ENCODE measurements at places on chromosomes 11 and 22.

DNA sequence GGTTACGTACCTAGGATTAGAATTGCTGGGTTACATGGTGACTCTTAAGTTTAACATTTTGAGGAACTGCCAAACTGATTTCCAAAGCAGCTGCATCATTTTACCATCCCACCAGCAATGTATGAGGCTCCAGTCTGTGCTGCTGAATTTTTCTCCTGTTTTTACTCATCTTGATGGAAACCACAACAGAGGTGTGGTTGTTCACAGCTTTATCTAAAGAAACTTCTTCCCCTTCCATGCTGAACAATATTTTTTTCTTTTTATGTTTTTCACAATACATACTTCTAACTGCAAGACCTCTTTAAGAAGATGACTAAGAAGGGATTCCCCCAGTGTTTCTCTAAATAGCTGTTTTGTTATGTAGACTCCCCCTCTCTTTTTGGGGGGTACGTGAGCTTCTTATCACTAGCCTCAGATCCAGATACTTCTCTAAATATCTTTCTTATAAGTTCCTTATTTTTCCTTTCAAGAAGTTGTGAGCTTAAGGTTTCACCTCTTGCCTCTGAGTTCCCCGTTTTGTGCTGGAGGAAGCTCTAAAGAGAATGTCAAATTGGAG, 24.0 kb downstream of the TCP11L1 start:
- DNase-seq, result no peak

DNA sequence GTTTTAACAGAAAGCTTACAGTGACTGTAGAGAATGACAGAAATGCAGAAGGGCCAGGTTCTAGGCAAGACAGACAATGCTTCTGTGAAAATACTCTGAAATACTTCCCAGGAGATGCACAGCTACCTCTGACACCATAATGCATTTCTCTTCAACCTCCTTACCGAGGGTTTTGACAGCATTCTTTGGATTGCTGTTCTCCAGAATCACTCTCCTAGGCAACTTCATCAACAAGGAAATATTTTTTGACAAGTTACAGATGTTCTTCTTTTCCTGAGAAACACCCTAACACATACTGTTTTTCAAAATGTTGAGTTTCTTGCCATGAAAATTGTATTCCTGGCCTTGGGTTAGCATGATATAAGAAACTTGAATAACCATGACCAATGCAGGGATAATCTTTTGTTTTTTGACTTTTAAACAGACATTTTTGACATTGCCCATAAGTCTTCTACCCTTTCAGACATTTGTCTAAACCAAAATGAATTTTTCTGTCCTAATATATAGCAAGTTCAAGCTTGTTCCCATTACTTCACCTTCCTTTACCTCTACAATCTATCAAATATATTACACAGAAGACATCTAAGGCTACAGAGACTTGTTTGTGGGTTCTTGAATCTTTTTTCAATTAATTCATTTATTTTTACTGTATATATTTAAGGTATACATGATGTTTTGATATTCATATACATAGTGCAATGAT, 108.1 kb downstream of the CCDC34 start:
- DNase-seq, result no peak

- DNase-seq, result peak; percentile 52
Measured at GRCh38 chr11:728901-729491, 18.3 kb upstream of the TALDO1 start.

GRCh38 chr11:69450064-69450856, 31.2 kb upstream of the LINC01488 start:
- DNase-seq, result no peak

GRCh38 chr11:95231881-95232605, 1.0 kb upstream of the SESN3 start:
- DNase-seq, result peak; percentile 77

GRCh38 chr11:12687740-12688139, 13.5 kb downstream of the TEAD1 start:
- DNase-seq, result no peak

DNA sequence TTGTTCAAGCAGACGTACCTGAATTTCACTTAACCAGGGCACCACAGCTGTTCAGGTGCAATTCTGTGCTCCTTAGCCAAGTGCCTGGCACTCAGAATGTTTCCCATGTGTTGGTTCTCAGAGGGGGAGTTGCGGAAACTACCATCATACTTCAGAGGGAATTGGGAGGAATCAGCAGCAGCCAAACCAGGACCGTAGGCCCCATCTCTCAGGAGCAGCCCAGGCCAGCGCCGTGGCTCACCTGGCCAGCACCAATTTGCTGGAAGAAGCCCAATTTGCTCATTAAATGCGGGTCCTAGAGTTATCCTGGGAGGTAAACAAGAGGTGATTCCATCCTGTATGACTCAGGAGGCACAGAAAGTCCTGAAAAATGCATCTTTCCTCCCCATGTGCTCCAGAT, 435.4 kb downstream of the BRD1 start:
- DNase-seq, result no peak

- peak; percentile 69 for DNase-seq
Measured at GRCh38 chr22:42621505-42622002, 6.9 kb upstream of the POLDIP3 start.

GRCh38 chr11:10637731-10638151, 55.8 kb downstream of the IRAG1 start:
- peak; percentile 32 for DNase-seq

DNA sequence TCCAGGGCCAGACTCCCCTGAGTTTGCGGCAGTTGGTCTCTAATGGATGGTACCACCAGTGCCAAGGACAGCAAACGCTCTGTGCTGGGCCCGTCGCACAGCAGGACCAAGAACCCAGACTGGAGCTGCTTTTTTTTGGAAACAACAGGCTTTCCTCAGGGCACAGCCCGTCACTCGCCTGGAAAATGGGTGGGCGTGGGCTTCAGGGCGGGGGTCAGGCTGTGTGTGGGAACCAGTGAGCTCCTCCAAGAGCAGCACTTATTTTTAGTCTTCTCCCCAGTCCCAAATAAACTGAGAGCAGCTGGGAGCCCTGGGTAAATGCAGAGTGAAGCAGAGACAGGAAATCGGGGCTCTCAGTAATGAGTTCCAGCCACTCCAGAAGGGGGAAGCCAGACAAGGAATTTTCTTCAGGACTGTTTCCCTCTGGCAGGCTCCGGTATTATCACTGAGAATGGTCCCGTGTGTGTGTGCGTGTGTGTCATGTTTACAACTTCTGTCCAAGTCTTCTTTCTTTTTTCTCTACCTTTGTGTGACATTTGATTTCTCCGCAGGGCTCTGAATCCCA, 63.0 kb downstream of the PPFIBP2 start:
- no peak for DNase-seq

- no peak for DNase-seq
Measured at GRCh38 chr11:130020323-130020722, 17.7 kb upstream of the PRDM10 start.

DNA sequence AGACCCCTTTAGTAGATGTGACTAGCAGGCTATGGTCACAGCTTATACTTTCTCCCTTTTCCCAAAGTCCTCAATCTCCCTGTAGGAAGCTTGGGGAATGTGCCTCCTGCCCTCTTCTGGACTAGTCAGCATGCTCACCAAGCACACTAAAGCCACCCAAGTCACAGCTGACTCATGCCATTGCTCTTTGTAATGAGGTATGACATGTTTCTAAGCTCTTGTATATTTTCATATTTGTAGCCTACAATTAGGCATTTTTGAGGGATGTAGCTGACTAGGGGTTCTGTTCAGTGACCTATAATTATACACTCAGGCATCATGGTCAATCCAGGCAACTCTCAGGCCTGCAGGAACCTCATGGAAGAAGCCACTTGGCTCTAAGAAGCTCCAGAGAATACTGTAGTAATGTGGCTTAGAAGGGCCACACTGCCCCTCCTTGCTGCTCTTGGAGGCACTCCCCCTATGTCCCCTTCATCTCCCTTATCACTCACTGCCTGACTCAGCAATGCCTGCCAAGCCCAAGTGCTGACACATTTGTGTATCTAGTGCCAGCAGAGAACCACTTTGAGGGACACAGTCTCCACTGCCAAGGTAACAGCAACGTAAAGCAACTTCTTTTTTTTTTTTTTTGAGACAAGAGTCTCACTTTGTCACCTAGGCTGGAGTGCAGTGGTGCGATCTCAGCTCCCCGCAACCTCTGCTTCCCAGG, 86.2 kb downstream of the RPL27A start:
- DNase-seq, result no peak

GRCh38 chr22:39242595-39243438, 2.0 kb downstream of the PDGFB start:
- DNase-seq, result no peak

- no peak for DNase-seq
Measured at GRCh38 chr11:47523490-47524225, 29.3 kb downstream of the CELF1 start.

GRCh38 chr11:122031813-122032212, 84.2 kb downstream of the BLID start:
- DNase-seq, result no peak

DNA sequence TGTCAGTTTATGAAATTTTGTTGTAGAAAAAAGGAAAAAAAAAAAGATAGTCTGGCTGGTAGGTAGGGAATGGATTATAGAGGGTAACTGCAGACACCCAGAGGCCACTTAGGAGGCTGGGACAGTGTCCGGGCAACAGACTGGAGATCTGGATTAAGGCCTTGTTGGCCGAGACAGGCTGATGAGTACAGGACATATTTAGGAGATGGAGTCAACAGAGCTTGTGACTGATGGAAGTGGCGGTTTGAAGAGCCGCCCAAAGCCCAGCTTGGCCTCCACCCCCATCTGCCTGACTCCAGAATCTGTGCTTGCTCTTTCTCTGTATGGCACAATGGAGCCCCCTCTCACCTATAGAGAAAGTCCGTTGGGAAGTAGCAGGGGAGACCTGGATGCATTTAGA, 7.6 kb downstream of the PLEKHB1 start:
- no peak for DNase-seq

GRCh38 chr11:130779267-130779666, 137.0 kb downstream of the SNX19 start:
- DNase-seq, result no peak

DNA sequence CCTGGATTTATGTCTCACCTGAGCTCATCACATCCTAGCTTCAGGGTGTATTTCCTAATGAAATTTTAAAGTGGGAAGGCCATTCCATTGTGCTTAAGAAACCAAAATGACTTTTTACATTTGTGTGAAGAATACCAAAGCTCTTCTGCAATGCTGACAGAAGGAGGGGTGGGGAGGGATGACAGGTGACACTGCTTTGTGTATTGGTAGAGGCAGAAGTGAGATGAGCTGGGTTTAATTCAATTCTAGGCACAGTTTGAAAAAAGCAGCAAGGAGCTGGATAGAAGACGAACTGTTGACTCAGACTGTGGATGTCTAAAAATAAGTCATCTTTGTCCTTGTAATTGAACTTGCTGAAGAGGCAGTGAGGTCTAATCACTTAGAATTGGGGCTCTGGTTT, 710.3 kb upstream of the KIRREL3 start:
- DNase-seq, result no peak

DNA sequence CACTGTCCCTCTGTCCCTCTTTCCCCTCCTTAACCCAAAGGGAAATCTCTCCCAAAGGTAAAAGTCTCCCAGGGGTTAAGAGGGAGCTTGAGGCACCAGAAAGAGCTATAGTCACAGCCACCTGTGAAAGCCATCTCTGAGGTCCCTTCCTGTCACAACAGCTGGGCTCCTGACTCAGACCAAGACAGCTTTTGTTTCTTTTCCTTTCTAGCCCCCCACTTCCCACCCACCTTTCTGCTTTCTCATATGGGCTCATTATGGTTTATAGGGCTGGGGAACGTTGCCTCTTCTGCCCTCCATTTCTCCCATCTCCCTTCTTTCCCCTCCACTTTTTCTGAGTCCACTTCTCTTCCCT, 19.1 kb downstream of the MIF start:
- no peak for DNase-seq

DNA sequence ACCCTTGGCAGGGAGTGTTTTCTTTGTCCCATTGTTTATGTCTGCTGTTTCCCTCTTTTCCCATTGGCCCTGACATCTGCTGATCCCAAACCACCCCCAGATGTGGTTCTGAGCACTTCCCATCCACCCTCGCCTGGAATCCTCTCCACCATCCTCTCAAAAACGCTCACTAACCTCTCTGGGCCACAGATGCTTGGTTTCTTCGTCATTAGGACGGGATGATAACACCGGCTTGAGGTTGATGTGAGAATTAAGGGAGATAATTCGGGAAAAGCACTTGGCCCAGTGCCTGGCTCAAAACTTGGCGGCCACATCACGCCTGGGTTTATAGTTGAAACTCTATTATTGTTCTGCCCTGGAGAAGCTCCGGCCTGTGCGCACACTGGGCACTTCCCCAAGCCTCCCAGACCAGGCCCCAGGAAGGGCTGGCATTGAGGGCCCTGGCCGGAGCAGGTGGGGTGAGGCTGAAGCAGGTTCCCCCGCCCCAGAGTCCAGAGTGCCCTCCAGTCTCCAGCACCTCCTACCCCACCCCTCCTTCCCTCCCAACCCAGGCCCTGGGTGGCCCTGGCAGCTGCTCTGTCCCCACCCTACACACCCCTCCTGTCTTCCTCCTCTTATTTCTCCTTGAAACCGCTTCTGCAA, 63.7 kb downstream of the CYTH4 start:
- DNase-seq, result no peak

DNA sequence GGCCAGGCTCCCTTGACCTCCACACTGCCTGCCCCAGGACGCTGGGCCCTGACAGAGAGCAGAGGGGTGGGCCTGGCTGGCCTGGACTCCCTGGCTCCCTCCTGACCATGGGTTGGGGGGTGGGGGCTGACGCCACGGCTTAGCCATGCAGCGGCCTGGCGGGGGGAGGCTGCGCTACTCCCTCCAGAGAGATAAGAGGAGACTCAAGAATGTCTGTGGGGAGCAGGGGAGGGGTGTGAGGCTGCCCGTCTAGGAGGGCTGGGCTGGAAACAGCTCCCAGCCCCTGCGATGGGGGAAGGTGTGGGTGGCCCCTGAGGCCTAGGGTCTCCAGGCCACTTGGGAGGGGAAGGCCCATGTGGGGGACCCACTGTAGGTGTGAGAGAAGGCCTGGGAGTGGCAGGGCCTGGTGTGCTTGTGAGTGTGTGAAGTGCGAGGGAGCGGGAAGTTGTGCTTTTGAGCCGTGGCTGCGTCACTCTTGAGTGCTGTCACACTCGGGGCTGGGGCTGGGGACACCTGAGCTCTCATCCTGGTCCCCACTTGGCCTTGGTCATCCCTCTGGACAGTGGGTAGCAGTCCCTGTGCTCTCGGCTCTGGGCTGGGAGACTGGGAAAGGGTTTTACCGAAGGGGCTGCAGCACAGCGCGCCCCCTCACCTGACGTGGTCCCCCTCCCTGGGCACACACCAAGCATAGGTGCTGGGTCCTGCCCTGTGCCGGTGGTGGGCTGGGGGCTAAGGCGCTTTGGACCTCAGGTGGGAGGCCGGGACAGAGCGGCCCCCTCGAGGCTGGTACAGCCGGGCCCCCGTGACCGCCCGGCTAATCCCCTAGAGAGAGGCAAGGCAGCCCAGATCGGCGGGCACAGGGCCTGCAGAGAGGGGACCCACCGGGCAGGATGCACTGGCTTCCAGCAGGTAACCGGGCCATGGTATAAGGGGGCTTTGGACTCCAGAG, 2.4 kb downstream of the MYRF start:
- DNase-seq, result no peak

DNA sequence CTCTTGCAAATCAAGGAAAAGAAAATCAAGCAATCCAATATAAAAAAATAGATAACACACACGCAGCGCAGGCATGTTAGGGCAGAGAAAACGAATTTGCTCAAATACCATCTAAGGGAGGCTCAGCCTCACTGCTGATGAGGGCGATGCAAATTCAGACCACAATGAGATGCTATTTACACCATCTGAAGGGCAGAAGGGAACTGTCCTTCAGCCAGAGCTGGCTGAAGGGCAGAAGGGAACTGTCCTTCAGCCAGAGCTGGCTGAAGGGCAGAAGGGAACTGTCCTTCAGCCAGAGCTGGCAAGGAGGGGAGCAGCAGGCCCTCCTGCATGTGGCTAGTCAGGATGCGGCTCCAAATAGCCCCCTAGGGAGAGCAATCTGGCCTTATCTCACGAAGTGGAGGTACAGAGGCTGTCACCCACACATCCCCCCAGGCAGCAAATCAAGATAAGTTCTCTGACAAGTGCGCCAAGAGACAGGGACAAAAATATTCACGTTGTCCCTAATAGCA, 7.6 kb upstream of the SLC39A13 start:
- no peak for DNase-seq

Data from left lobe of liver (tissue), 2 donors.